ENCODE measurements at places on chromosomes 12 and 14.
A peak's percentile ranks its signal among the peaks of the same experiment; 100 is the strongest.

DNA sequence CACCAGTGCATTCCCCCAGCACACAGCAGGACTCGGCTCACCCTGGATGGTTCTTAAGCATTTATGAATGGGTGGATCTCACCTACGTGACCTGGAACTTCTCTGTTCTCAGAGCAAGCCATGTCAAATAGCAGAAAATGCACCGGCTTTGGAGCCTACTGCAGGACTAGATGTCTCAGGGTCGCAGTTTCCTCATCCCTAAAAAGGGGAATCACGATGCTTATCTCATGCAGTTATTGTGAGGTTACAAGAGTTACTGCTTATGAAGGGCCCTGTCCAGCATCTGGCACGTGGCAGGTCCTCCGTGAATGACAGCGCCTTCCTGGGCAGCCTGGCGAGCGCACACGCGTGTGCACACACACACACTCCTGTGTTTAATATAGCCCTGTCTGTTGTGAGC lies 128.5 kb downstream of the ETV6 start:
- no peak for DNase-seq

GRCh38 chr12:95217377-95218149 lies at the start of the genes FGD6 and VEZT:
FGD6 (minus strand) TSS chr12:95217467; CDS start chr12:95217240, 227 bp downstream.
VEZT (plus strand) TSS chr12:95217807; CDS start chr12:95217851, 44 bp downstream.
- DNase-seq: peak; percentile 93

GRCh38 chr12:11580125-11580751 lies 69.2 kb upstream of the ETV6 start:
- DNase-seq: no peak

- no peak for DNase-seq
Measured at GRCh38 chr14:71539650-71540285, 392.5 kb upstream of the RGS6 start.

DNA sequence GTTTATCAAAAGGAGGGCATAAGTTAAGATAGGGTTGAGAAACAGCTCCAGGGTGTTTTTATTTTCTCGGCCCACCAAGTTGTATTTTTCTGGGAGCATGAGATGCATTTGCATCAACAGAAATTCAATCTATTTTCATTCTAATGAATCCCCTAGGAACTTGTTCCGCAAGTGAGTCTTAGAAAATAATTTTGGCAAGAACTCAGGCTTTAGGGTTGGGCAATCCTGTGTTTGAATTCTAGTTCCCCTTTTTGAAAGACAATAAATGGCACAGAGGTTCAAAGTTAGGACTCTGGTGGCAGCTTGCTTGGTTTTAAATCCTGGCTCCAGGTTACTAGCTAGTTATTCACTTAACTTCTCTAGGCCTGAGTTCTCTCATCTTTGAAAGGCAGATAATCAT lies 23.7 kb downstream of the SLC5A8 start:
- DNase-seq: no peak

GRCh38 chr12:5432011-5432400 lies at the start of gene NTF3:
NTF3 (plus strand) TSS chr12:5432108; CDS start chr12:5432325, 217 bp downstream.
- no peak for DNase-seq

DNA sequence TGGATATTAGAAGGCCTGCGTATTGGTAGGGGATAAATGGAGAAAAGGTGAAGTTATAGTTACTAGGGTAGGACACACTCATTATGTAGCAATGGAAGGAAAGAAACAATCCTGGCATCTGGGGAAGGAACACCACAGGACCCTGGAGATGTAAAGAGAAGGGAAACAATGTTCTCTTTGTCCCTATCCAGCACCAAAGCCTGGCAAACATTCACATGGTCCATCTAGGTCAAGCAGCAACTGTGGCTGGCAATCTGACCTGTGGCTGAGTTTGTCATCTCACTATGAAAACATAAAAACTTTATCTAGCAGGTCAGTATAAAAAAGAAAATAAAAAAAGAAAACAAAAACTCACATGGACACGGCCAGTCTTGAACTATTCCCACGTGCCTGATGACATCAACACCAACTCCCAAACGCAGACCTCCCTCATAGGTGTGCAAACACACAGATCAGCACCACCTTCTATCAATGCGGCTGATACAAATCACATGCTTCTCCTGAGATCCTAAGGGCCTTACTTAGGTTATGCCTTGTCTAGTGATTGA lies 2.6 kb downstream of the POMT2 start:
- DNase-seq: no peak

DNA sequence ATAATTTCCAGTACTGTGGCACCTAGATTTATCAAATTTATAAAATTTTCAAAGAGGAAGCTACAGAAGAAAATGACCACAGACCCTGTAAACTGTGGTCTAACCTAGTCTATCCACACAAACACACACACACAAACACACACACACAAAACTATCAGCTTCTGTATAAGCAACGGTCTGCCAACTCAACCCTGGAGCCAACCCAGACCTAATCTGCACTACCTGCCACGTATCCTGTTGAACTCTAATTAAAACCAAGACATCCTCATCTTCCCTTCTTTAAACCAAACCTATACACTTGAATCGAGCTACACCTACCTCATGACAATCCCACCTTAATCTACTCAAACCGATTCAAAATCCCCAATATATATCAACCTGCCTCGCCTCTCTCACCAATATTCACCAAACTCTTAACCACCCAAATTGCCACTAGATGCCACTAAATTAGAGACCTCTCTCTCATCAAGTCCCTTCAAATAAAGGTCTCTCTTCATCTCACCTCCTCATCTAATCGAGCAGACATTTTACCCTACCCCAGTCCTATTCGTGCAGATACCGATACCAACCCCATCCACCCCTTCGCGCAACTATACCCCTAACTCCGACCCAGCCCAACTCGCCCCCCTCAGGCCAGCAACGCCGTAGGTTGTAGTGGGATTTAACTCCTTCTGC lies 808 bp downstream of the ACIN1 start:
- DNase-seq: no peak

GRCh38 chr12:104480826-104481440 lies 24.2 kb downstream of the CHST11 start:
- DNase-seq: no peak

DNA sequence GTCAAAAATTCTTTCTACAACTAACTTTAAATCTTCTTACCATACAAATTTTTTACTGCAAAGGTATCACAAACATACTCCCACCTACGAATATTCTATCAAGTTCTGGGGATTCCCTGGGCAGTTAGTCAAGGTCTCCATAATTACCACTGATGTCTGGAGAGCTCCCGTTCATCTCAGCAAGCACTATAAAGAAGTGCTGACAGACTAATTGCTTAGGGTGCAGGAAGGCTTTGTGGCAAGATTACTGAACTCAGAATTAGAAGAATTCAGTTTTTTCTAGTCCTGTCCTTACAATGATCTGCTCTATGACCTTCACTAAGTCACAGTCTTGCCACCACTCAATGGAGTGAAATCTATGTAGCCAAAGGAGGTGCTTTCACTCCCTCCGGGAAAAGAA lies 61.5 kb downstream of the DUSP16 start:
- no peak for DNase-seq

- DNase-seq: no peak
Measured at GRCh38 chr12:51941011-51941581, 10.4 kb upstream of the ACVR1B start.

GRCh38 chr12:64510667-64511066 lies 58.7 kb downstream of the TBK1 start:
- DNase-seq: no peak

Measured in activated T-cell treated with anti-CD3 and anti-CD28 coated beads for 1 hour (primary cell).